Activated CD4-positive, alpha-beta T cell treated with anti-CD3 and anti-CD28 coated beads, Interleukin-10, Interleukin-2, amounts not matched to agents 100 ng/mL and 50 ng/mL, durations not matched to agents 16 hours and 8 hours (primary cell): ENCODE measurements at places on chromosomes 4 and X.

DNA sequence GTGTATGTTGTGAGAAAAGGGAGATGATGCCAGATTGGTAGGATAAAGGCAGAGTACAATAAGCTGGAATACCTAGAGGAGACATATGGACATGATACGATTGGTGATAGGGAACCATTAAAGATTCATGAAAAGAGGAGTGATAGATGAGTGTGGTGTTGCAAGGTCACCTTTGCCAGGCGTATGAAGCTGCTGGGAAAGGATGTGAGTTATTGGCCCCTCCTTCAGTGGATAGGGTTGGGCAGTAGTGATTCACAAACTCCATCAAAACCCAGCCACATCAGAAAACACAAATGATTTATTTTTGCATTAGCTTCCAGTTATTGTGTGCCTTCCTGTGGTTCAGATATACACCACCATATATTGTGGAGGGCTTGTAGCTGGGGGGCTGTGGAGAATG is 34.3 kb downstream of the TMEM164 start:
- DNase-seq, result no peak

DNA sequence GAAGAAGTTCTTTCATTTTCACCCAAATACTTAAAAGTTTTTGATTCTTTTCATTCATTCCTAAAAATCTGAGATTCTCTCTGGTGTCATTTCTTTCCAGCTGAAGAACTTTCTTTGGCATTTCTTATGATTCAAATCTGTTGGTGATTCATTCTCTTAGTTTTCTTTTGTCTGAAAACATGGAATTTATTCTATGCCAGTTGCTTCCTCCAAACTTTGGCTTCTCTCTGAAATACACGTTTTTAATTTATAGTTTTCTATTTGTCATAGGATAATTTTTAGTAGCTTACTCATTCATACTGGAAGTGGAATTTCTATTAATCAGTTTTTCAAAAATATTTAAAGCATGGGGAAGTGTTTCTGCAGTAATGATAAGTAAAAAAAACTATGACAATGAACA is 1012.0 kb downstream of the RPA4 start:
- DNase-seq, result no peak

- no peak for DNase-seq
Observed at GRCh38 chr4:14829795-14830194, 172.5 kb upstream of the CPEB2 start.

DNA sequence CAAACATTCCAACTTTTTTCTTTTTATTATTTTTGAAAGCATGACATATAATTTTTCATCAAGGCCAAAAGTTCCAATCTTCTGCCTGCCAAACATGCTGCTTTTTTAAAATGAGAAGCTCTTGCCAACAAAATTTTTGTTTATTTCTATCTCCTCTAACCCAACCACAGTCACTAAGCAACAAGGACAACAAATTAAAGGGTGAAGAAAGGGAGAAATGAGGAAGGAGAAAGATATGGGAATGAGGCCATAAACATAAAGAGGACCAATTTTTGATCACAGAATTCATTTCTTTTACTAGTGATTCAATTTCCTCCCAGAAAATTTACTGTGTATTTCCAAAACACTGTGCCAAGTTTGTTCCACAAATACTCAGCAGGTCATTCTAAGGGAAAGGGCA is 537.0 kb upstream of the DIAPH2 start:
- DNase-seq, result no peak

DNA sequence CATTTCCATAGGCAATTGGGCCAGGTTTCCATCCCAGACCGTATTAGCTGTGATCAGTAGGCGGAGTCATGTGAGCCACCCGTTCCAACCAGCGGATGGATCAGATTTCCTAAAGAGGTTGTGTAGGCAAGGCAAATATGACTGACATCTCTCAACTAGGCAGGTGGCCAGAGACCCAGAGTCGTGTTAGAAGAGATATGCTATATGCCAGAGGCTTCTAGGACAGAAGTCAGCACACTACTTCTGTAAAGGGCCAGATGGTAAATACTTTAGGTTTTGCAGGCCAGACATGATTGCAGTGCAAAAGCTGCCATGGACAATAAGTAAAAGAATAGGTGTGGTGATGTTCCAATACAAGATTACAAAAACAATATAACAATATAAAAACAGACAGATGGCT is 788.4 kb downstream of the RPA4 start:
- no peak for DNase-seq

DNA sequence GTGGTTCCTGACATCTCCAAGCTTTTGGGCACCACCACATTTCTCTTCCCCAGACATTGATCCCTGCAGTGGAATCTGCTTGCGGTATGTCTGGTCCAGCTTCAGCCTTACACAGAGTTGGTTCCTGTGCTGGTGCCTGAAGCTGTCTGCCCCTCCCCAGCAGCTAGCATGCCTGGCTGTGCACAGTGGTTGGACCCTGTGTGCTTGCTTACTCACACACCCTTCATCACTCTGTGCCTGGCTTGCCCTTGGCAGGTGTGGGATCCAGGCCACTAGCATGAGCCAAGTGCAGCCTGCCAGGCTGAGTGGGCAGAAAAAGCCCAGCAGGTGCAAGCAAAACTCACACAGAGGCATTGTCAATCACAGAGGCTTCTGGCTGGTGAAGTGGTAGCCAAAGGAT is 473.8 kb downstream of the ACTRT1 start:
- no peak for DNase-seq

DNA sequence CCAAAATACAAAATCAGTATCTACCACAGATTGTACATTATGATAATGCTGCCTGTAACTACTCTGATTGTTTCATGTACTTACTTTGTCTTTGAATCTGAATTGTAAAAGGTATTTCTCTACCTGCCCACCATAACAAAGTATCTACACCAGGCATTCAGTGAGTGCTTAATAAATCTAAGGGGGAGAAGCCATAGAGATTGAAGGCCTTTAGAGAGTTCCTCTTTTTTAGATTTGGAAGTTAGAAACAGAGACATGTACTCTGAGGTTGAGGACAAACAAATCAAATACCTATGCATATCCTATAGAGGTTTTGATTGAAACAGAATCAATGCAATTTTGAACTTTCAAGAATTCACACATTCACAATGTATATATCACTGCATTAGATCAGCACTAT is 42.7 kb downstream of the SAT1 start:
- no peak for DNase-seq

DNA sequence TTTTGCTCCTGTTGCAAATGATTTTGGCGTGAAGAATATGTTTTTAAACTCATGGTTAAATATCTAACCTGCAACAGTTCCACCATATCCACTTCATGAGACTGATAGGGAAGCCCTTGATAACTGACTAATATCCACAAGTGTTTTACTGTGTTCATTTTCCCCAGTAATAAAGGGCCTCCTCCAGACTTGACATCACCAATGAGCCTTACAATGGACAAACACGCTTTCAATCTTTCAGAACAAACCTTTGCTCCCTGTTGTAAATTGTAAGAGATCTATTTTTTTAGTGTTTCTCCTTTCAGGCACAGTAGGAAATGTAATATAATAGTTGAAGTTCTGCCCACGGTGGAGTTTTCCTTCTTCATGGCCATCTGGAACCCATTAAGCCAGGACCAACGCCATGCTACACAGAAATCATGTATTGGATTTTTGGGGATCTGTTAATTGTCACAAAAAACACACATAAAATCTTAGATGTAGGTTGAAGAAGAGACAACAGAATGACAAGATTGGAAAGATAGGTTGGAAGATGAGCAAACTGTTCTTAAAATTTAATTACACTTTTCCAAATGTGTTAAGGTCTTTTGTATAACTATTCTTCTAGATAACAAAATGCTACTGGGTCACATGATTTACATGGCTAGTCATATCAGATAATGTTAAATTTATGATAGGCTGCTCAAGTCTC is 1030.1 kb downstream of the FSTL5 start:
- DNase-seq, result no peak

DNA sequence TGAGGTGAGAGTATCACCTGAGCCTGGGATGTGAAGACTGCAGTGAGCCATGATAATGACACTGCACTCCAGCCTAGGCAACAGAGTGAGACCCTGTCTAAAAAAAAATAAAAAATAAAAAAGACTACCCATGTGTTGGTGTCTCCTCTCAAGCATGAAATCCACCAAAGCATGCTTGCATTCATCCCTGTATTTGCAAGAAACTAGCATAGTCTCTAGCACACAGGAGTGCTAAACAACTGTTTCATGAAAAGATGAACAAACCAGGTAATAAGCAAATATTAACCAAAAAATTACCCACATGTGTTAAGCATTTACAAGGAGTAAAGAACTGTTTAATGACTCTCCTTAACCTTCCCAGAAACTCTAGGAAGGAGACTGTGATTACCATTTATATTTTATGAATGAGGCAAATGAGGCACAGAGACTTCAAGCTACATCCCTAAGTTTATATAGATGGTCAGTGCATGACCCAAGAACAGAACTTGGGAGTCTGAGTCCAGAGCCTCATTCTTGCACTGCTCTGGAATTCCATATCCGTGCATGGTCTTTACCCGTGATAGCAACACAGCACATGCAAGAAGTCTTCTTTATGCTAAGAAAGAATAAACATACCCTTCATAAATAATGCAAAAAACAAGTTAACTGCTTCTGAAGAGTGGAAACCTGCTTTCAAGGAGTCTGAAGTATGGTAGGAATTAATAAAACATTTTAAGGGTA is 186.1 kb upstream of the STS start:
- DNase-seq, result no peak

GRCh38 chr4:122702939-122703338 is 29.6 kb upstream of the BBS12 start:
- DNase-seq, result no peak

GRCh38 chrX:82765811-82766210 is 742.3 kb upstream of the POU3F4 start:
- DNase-seq, result no peak

GRCh38 chr4:99723612-99724011 is 66.0 kb upstream of the C4orf54 start:
- peak; percentile 47 for DNase-seq

DNA sequence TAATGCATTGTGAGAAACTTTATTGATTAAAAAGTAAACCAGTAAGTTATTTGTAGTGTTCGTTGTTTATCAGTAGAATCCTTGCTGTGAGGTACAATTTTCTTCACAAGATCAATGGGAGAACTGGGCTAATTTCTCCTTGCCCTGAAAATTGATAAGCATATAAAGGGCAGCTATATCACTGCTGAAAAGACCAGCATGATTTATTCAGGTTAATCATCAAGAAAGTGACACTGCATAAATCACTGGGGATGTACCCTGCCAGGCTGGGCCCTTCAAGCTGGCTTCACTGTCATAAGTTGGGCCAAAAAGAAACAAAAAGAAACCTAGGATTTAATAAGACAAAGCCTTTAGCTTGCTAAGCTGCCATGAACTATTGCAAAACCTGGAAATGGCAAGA is 746.7 kb downstream of the STPG2 start:
- no peak for DNase-seq

- DNase-seq, result no peak
Observed at GRCh38 chr4:175656649-175657048, 155.4 kb downstream of the GPM6A start.

DNA sequence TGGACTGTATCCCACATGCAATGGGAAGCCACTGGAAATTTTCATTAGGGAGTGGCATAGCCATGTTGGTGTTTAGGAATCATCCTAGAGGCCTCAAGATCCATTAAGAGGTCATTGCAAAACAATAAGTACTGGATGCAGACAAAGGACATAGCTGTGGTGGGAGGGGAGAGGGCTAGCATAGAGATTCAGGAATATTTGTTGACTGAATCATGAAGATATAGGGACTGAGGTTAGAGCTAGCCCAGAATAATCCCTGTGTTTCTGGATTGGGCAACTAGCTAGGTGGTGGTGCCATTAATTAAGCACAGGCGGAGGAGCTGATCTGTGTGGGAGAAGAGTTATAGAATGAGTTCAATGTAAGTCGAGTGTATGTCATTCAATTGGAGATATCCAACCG is 135.0 kb downstream of the RAB28 start:
- no peak for DNase-seq

- no peak for DNase-seq
Observed at GRCh38 chr4:118994030-118994429, 105.4 kb downstream of the SYNPO2 start.

GRCh38 chrX:41688835-41689234 is at the start of gene GPR34:
TSS of gene GPR34 (plus strand) at chrX:41688973. CDS start at chrX:41695634, 6,661 bp downstream.
- DNase-seq, result peak; percentile 52

GRCh38 chr4:98501383-98501782 is 157.0 kb downstream of the TSPAN5 start:
- no peak for DNase-seq

- DNase-seq, result no peak
Observed at GRCh38 chr4:158933236-158933635, 164.4 kb downstream of the FNIP2 start.

- DNase-seq, result no peak
Observed at GRCh38 chr4:16262188-16262587, 35.9 kb upstream of the TAPT1 start.

DNA sequence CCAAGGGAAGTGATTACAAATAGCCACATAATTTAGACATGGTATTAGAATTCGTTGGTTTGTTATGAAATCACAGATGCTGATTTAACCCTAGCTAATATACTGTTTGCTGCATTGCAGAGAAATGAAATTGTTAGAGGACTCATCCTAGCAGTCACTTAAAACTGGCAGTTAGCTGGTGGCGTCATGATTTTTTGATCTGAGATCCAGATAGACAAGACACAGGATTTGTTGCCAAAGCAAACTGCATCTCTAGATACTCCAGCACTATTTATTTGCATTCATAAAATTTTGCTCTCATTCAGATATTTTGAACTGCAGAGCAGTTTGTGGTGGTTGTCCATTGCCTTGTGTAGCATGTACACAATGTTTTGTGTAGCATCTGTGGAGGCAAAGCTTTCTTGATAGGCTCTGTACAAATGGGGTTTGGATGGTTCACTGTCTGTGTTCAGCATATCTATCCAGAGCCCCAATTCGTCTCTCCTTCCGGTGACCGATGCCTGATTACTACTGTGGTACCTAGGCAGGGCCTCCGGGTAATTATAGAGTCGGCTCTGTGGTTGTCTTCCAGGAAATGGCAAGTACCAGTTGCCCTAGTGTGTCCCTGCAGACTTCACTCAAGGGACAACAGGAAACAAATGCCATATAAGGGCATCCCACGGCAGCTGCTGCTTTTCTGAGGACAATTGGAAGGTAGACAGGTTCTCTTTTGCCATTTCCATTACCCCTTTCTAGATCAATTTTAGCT is 30.1 kb upstream of the SPARCL1 start:
- DNase-seq, result peak; percentile 85

DNA sequence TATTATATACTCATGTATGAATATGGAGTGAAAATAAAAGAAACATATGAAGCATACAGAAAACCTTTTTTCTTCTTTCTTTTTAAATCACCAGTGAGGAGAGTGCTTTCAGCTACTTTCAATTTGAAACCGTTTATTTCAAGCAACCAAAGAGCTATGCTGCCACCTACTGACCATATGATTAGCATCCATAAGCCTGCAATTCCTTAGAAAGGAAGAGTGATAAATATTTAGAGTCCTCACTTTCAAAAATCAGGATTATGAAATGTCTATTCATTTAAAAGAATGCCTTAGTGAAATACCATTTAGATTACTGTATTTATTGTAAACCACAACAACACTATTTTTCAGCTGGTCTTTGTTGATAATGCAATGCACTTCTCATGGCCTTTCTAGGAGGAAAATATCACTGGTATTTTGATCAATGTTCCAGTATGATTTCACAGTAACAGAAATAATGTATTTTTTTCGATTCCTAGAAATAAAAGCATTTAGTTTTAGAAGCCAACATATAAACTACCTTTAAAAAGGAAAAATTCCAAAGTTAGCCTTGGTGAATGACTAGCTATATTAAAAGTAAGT is 667.6 kb downstream of the PCDH18 start:
- DNase-seq, result peak; percentile 57
